Right kidney (tissue), 9 donors: ENCODE measurements at places on chromosomes 12 and 14.
A peak's percentile ranks its signal among the peaks of the same experiment; 100 is the strongest.

DNA sequence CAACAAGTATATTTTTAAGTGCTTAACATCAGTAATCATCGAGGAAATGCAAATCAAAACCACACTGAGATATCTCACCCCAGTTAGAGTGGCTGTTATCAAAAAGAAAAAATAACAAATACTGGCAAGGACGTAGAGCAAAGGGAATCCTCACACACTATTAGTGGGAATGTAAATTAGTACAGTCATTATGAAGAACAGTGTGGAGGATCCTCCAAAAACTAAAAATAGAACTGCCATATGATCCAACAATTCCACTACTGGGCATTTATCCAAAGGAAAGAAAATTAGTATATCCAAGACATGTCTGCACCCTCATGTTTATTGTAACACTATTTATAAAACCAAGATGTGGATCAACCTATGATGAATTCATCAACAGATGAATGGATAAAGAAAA, 149.0 kb upstream of the PWP1 start:
- DNase-seq = no peak

DNA sequence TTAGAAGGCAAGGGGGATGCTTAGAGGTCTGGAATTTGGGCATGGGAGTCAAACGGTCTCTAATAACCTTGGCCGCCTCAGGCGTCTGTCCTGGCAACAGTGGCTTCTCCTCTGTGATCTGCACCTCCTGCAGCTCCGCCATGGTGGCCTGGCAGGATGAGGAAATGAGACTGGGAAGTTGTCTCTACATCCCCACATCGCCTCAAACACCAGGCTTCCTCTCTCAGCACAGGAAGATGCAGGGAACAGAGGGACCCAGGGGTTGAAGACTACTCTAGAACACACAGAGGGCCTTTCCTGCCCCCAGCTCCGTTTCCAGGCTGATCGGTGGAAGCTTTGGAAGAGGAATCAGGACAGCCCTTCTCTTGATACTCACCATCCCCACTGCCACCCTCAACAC, 1.7 kb downstream of the NDRG2 start:
- no peak for DNase-seq

- DNase-seq = peak; percentile 70
These were observed 730 bp downstream of the CLSTN3 start for GRCh38 chr12:7130701-7131501.

DNA sequence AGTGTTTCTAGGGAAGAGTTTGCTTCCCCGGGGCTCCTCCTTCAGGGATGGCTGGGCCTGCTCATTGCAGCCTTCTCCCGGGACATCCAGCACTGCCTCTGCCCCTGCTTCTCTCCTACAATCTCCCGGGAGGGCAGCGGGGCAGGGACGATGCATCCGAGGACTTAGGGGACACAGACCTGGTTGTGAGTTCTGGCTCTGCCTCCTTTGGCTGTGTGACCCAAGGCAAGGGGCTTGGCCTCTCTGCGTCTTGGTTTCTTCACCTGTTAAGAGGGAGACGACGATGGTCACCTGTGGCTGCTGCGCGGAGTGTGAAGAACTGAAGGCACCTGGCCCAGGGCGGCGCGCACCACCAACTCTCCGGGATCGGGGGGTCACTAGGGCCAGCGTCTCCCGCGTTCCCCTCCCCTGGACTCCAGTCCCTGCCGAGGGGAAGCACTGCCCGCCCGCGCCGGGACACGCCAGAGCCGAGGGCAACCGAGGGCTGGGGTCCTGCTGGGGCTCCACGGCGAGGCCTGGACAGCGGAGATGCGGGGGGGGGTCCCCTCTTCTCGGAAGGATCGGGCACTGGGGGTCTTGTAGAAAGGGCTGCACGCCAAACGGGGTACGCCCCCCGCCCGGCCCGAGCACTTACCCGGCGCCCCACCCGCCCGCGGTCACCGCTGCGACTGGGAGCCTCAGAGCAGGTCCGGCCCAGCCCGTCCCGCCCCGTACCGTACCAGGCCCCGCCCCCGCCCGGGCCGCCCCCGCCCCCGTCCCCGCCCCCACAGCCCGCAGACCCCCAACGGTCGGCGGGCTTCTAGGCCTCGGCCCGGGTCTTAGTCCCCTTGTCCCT, at the start of gene HVCN1:
Gene HVCN1 (minus strand): TSS at position 670 of the 835 bp plus-strand sequence. CDS start 5,870 bp downstream, outside the sequence.
- peak; percentile 64 for DNase-seq

DNA sequence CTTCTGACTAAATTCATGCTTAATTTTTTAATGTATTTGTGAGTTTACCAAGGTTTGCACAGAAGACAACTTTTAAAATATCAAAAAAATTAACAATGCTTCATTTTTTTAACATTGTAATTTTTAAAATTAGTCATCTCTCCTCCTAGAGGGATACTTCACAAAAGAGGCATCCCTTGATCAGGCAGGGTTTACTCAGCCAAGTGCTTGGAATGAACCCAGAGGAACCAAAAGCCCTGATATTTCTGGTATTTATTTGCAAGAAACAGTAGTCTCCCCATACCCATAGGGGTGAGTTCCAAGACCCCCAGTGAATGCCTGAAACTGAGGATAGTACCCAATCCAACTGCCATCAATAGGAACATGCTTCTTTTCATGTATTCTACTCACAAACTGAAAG, 52.5 kb downstream of the GARIN6 start:
- no peak for DNase-seq

- DNase-seq = no peak
These were observed 228.0 kb downstream of the NELL2 start for GRCh38 chr12:44647917-44648690.

GRCh38 chr12:131990066-131990979, 40.6 kb downstream of the EP400 start:
- DNase-seq = no peak

GRCh38 chr12:80846952-80847351, 90.8 kb downstream of the LIN7A start:
- no peak for DNase-seq

DNA sequence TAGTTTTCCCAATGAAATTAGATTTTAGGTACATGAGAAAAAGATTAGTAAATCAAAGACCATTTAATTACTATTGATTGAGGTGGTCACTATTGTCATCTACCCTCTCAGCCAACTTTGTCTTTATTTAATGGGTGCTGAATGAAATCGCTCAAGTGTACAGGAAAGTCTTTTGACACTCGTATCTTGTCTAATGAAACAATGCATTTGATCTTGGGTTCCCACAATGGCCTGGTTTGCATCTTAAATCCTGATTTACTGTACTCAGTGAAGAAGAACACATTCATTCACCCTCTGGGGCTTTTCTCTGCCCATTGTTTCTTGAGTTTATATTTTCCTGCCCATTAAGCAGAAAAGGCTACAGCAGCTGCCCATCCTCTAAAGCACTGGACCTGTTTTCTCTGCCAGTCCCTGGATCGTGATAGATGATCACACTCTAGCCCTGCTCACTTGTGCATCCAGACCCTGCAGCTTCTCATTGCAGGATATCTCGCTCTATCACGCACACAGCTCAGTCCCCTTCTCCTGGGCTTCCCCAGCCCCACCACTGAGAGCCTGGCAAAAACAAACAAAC, 1369.3 kb downstream of the AACS start:
- DNase-seq = no peak

DNA sequence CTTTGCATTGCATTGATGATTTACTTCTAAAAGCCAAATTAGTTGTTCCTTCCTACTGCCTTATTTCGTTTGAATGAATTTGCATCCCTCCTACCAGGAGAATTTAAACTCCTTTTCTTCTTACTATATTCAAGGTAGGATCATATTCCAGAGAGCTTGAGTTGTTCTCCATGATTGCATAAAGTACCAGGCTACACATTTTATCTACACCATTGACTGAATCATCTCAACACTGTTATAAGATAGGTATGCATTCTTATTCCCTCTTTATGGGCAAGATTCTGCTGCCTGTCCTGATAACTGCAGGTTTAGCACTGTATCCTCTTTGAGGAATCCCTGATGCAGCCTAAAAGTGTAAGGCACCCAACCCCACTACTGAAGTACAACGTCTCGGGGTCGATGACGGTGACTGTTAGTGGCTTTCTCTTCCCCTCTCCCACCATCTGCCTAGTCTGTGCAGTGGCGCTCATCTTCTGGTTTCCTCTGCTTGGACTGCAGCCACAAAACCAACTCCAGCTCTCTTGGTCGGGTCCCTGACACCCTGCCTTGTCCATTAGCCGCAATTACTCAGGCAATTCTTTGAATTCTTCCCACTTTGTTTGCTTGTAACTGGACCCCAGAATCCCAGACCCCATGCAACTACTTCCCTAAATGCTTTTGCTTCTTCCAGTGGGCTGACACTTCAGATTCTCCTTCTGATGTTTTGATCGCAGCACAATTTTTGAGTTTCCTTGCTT, 44.4 kb upstream of the STXBP6 start:
- no peak for DNase-seq

- DNase-seq = no peak
These were observed 124.4 kb downstream of the DAD1 start for GRCh38 chr14:22464422-22465142.

DNA sequence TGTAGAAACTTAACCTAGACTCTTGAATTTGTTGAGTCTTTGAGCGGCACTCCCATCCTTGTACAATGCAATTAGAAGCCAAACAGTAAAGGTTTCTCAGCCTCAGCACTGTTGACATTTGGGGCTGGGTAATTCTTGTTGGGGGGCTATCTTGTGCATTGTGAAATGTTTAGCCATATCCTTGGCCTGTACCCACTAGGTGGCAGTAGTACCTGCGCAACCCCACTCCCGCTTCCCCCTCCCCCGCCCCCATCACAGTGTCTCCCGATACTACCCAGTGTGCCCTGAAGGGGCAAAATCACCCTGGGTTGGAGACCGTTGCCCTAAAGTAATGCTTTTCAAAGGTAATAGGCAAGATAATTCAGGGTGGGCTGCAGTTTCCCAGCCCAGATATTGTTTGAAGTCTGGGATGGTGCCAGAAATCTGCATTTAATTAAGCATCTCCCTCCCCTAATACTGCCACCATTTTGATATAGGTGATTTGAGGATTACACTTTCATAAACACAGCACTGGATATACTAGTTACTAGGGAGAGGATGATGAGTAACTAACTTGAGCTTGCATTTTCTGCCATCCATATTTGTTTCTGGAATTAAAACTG, 1.8 kb downstream of the COX6A1 start:
- peak; percentile 29 for DNase-seq

DNA sequence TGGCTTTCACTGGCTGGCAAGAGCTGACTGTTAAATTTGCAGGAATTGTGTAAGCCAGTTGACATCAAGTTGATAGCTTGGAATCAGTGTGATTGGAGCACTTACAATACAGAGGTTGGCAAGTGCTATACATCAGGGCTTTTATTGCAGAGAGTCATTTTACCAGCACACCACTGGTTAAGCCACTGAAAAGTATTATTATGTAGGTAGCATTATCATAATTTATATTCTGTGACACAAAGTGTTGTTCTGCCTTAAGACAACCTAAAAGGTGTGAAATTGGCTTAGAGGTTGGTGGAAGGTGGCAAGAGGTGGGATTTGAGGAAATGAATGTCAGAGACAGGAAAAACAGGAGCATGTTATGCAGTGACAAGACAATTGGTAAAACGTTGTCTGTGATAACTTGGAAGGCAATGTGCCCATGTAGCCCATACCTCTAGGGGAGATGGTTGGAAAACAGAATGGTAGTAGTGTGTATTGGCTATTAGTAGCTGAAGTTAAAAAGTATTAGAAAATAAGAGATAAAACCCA, 172.9 kb upstream of the PRICKLE1 start:
- no peak for DNase-seq

- no peak for DNase-seq
These were observed 126.8 kb upstream of the CPSF6 start for GRCh38 chr12:69112616-69113015.

DNA sequence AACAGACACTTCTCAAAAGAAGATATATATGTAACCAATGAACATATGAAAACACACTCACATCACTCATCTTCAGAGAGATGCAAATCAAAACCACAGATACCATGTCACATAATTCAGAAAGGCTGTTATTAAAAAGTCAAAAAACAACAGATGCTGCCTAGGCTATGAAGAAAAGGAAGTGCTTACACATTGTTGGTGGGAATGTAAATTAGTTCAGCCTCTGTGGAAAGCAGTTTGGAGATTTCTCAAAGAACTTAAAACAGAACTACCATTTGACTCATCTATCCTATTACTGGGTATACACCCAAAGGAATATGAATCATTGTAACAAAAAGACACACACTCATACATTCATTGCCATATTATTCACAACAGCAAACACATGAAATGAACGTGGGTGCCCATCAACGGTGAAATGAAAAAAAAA, 35.1 kb downstream of the EIF2S3B start:
- no peak for DNase-seq

DNA sequence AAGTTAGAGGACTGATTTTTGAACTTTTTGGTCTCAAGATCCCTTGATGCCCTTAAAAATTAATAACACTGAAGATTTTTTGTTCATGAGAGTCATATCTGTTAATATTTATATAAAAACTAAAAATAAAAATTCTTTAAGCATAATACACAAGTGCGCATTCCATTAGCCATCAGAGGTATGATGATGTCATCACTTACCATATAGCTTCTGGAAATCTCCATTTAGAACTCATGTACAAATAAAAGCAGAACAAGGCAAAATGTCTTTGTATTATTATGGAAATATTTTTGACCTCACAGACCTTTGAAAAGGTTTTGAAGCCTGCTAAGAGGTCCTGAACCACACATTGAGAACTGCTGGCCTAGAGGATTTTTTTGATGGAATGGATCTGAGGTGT, 214.4 kb upstream of the GARIN6 start:
- DNase-seq = no peak

DNA sequence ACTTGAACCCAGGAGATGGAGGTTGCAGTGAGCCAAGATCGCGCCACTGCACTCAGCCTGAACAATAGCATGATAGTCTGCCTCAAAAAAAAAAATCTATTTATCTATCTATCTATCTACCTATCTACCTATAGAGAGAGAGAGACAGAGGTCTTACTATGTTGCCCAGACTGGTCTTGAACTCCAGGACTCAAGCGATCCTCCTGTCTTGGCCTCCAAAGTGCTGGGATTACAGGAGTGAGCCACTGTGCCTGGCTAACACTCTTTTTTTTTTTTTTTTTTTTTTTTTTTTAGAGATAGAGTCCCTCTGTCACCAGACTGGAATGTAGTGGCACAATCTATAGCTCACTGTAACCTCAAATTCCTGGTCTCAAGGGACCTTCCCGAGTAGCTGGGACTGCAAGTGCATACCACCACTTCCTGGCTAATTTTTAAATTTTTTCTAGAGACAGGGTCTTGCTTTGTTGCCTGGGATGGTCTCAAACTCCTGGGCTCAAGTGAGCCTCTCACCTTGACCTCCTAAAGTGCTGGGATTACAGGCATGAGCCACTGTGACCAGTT, 1.9 kb downstream of the FAM186A start:
- DNase-seq = no peak

- DNase-seq = no peak
These were observed 88.5 kb downstream of the LGMN start for GRCh38 chr14:92659765-92660561.
